ENCODE measurements at places on chromosomes 2 and 18.

- no peaks in the 10 kb centered on the region for H3K27me3 ChIP-seq
- no peaks in the 10 kb centered on the region for H3K4me1 ChIP-seq
- no peak for DNase-seq
- no peak overlapping the region for H3K4me3 ChIP-seq
- no peak overlapping the region for H3K27ac ChIP-seq
- H3K36me3 ChIP-seq: no peaks in the 10 kb centered on the region
Observed at GRCh38 chr2:166539340-166540162, 45.5 kb upstream of the SCN7A start.

DNA sequence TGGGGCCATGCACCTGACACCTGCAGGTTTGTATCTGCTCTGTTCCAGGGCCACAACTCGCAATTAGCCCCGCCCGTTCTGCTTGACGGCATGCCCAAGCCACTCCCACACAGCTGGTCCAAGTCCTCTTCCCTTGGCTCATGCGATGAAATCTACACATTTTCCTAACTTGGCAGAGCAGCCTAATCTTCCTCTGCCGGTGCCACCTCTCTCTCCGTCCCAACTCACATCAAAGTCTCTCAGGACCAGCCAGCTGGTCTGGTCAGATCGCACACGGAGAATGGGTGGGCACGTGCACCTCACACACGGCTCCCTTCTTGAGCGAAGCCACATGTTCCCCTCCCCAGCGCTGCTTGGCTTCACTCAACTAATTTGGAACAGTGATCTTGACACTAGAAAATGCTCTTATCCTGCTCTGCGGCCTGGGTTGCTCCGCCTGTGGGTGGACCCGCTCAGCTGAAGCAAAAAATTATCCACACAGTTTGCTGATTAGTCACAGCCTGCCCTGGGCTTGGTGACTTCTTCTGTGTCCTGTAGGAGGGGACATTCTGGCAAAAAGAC lies 176.7 kb downstream of the NRP2 start:
- H3K4me1 ChIP-seq: no peaks in the 10 kb centered on the region
- DNase-seq: no peak
- H3K36me3 ChIP-seq: no peaks in the 10 kb centered on the region
- no peak overlapping the region for H3K4me3 ChIP-seq

DNA sequence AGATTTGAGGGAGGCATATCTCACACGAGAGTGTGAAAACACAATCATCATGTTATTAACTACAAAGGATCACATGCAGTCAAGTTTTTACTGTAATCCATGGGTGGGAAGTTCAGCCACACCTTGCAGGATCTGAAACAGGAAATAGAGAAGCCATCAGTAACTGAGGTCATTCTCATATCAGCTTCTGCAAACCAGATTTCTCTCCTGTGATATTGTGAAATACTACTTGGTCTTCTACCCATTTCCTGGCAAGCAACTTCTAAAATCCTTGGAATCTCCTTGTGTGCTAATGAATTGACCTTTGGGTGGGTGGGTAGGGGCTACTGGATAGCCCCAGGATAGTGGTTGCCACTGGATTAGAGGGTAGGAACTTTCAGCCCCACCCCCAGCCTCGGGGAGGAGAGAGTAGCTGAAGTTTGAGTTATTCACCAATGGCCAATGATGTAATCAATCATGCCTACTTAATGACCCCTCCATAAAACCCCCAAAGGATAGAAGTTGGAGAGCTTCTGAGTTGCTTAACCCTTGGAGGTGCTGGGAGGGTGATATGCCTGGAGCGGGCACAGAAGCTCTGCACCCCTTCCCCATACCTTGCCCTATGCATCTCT lies 25.6 kb upstream of the TGIF1 start:
- H3K36me3 ChIP-seq: no peaks in the 10 kb centered on the region
- H3K4me3 ChIP-seq: no peak overlapping the region
- H3K27ac ChIP-seq: no peak overlapping the region
- no peak for DNase-seq

DNA sequence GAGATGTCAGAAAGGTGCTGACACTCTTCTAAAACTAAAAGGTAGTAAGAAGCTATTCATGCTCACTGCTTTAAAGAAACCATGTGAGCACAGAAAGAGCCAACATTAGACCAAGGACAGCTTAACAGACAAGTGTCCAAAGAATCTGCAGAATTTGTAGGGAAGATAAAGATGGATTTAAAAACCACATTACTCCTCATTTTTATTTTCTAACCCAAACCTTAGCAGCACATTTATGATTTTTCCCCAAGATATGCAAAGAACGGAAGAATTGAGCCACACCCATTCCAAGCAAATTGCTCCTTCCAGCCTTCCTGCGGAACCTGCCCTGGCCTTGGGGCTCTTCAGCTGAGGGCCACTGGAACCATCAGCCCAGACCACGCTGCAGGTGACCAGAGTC lies 26.9 kb downstream of the MBP start:
- H3K36me3 ChIP-seq: no peaks in the 10 kb centered on the region
- no peaks in the 10 kb centered on the region for H3K27me3 ChIP-seq
- no peak overlapping the region for H3K27ac ChIP-seq
- no peak overlapping the region for H3K4me3 ChIP-seq
- DNase-seq: no peak
- H3K4me1 ChIP-seq: peaks cover 21% of the 10 kb centered on the region

DNA sequence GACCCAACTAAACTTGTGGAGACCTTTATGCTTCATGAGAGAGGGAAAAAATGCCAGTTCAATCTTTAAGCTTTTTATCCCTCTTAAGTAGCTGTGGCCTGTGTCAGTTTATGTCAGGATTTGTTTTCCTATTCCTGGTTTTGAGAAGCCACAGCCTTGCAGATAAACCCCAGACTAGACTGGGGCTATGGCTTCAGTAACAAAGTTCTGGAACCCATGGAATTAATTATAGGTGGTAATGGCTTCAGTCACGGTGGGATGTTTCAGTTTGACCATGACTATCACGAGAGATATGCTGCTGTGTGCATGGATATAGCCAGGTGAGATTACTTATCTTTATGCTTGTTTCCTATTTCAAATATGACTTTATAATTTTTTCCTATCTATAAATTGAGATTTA lies 134.8 kb downstream of the RAPGEF4 start:
- no peak overlapping the region for H3K4me3 ChIP-seq
- H3K27me3 ChIP-seq: no peaks in the 10 kb centered on the region
- H3K27ac ChIP-seq: no peak overlapping the region
- no peaks in the 10 kb centered on the region for H3K4me1 ChIP-seq
- DNase-seq: no peak

DNA sequence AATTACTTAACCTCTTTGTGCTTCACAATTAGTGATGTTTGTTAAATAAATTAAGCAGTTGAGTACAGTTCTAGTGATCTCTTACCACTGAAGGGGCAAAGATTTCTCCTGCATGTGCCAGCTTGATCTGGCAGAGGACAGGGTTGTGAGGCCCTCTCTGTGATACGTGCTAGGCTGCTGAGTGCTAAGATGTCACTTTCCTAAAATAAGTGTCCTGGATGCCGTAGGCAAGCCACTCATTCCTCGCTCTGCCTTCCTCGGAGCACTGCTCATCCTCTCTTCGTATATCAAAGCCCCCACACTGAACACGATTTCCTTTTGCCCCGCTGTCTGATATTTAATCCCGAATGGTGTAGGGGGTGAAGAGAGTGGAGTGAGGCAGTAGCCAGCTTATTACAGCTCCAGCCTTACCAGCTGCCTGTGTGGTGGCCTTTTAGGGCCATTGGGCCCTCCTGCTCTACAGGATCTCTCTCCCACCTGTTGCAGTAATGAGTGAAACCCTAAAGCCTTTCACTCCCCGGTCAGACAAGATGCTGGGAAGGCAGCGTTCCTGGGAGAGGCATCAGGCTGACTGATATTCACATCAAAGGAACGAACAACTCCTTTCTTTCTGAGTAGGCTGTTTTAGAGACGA lies 40.5 kb downstream of the PTPRM start:
- no peak overlapping the region for H3K27ac ChIP-seq
- no peaks in the 10 kb centered on the region for H3K36me3 ChIP-seq
- peaks cover 12% of the 10 kb centered on the region for H3K4me1 ChIP-seq
- no peak overlapping the region for H3K4me3 ChIP-seq

GRCh38 chr18:55422456-55423180 lies 165.4 kb downstream of the TCF4 start:
- H3K4me3 ChIP-seq: peak overlapping the region; percentile 54
- no peaks in the 10 kb centered on the region for H3K4me1 ChIP-seq
- no peaks in the 10 kb centered on the region for H3K27me3 ChIP-seq
- H3K36me3 ChIP-seq: no peaks in the 10 kb centered on the region
- no peak for DNase-seq

DNA sequence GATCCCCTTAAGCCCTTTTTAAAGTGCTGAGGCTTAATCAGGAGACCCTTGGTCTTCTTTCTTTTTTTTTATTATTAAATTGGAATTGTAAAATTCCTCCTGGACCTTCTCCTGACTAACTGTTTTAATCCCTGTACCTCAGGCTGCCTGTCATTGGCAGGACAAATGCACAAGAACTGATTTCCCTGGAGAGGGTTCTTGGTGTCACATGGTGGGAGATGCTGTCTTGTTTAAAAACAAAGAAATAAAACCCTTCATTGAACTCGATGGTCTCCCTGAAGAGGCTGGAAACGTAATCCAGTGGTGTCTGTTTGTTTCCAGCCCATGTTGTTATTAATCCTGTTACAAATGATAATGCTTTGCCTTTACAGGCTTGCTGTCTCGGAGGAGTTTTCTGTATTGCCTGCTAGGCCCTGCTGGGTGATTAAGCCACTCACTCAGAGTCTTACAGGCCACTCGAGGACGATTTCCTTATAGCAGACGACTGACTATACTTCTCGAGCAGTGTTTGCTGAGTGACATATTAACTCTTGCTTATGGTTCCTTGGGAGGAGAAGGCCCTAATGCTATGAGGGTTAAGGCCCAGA lies 100.5 kb upstream of the MGAT5 start:
- DNase-seq: no peak
- H3K27me3 ChIP-seq: no peaks in the 10 kb centered on the region
- H3K4me1 ChIP-seq: no peaks in the 10 kb centered on the region
- no peaks in the 10 kb centered on the region for H3K36me3 ChIP-seq
- no peak overlapping the region for H3K4me3 ChIP-seq
- H3K27ac ChIP-seq: no peak overlapping the region

DNA sequence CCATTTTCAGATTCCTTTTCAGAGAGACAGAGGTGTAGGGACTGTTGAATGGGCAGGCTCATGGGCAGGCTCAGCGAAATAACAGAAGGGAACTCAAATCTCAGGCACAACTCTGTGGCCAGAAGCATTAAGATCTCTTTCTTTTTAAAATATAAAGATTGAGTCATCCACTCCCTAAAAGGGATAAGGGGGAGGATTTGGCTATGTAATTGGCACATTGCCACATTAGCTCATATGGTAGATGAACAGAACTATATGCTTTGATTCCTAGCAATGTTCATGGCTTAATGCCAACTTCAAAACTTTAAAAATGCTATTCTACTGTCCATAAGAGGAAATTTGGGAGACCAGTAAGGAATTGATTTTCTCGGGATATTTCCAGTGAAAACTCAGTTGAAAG lies 53.8 kb upstream of the SLC5A7 start:
- no peaks in the 10 kb centered on the region for H3K4me1 ChIP-seq
- no peaks in the 10 kb centered on the region for H3K27me3 ChIP-seq
- no peak for DNase-seq
- no peak overlapping the region for H3K27ac ChIP-seq

Measured in kidney (tissue), 22 donors.